ENCODE measurements at places on chromosomes 5 and 9.

- no peak for DNase-seq
These were observed 165.6 kb upstream of the MPDZ start for GRCh38 chr9:13445103-13445500.

DNA sequence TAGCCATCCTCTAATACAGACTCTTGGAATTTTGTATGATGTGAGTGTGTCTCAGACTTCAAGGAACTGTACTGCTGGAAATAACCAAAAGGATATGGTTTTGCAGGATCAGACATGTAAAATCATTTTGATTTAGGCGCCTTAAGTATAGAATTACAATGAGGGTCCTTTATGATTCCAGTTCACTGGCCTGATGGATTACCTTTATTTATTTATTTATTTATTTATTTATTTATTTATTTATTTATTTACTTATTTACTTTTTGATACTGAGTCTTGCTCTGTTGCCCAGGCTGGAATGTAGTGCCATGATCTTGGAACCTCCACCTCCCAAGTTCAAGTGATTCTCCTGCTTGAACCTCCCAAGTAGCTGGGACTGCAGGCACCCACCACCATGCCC is 37.9 kb upstream of the ROPN1L start:
- no peak for DNase-seq

- peak; percentile 56 for DNase-seq
These were observed 69.8 kb downstream of the KDM4C start for GRCh38 chr9:6827439-6828145.

- no peak for DNase-seq
These were observed 5.8 kb upstream of the PAPPA start for GRCh38 chr9:116147821-116148220.

DNA sequence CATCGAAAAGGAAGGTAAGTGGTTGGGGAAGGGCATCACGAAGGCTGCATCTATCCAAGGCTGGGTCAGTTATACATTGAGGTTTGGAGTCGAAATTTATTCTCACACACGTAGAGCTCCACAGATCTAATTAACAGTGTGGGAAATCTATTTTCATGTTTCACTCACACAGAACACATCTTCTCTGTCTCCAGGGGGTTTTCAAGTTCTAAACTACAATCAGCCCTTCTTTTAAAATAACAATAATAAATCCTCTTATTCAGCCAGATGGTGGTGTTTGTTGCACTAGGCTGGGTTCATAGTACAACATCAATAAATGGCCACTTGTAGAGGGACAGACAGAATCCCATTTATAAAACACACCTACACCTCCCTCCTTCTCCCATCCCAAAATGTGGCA is 174.5 kb upstream of the KLF9 start:
- DNase-seq = no peak

DNA sequence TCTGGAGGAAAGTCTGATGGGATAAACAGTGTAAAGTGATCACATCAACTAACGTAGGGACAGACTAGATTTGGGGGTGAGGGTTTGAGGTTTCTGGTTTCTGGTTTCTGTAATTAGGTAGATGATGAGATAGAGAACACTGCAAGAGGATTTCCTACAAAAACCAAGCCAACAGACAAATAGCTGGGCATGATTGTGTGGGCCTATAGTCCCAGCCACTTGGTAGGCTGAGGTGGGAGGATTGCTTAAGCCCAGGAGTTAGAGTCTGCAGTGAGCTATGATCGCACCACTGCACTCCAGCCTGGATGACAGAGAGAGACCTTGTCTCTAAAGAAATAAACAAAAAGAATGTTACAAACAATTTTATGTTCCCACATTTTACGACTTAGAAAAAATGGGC is 34.4 kb upstream of the RNU6ATAC start:
- DNase-seq = no peak
